ENCODE measurements at places on chromosomes 3 and 15.

DNA sequence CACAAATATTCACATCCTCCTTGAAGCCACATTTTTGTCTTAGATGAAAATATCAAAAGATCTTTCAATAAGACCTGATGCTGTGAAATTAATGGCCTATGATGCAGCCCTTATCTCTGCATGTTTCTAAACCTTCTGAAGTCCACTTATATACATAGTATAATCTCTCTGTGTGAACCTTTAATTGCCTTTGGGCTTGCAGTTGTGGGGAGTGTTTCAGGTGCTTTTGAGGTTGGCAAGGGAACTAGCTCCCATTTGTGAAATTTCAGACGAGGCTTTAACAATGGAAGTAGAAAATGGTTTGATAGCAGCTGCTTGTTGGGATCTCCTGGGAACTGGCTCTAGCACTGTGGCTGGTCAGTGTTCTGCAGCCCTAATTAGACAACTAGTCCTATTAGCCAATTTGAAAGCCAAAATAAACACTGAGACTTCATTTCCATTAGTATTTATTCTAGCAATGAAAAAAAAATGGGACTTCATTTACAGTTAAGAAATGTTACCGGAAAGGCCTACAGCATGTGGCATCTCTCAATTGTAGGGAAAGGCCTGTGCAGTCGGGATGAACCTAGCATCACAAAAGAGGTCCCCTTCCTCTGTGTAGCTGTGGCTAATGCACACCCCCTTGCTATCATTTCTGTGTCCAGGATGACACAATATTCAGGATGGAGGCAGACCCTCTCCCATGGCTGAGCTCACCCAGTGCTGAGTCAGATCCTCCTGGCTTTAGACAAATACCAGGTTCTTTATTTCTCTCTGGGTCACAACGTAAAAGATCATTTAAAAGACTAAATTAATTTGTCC, 140.7 kb upstream of the TRIM42 start:
- no peak for DNase-seq

DNA sequence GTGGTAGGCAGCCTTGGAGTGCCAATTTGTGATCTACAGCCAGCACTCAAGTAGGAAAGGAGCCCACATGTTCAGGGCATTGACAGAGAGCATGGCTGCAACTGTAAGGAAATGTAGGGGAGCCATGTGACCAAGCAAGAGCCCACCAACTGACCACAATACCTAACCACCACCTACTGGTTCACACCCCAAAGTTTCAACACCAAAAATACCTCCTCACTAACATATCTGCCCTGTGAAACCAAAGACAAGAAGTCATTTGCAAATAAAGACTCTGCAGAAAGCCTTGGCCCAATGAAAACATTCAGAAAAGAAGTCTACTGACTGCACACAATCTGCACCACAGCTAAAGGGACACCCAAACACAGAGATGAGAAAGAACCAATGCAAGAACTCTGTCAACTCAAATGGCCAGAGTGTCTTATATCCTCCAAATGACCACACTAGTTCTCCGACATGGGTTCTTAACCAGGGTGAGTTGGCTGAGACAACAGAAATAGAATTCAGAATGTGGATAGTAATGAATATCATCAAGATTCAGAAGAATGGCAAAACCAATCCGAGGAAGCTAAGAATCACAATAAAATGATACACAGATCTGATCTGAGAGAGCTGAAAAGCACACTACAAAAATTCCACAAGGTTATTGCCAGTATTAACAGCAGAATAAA, 40.6 kb downstream of the SLC9C1 start:
- no peak for DNase-seq

DNA sequence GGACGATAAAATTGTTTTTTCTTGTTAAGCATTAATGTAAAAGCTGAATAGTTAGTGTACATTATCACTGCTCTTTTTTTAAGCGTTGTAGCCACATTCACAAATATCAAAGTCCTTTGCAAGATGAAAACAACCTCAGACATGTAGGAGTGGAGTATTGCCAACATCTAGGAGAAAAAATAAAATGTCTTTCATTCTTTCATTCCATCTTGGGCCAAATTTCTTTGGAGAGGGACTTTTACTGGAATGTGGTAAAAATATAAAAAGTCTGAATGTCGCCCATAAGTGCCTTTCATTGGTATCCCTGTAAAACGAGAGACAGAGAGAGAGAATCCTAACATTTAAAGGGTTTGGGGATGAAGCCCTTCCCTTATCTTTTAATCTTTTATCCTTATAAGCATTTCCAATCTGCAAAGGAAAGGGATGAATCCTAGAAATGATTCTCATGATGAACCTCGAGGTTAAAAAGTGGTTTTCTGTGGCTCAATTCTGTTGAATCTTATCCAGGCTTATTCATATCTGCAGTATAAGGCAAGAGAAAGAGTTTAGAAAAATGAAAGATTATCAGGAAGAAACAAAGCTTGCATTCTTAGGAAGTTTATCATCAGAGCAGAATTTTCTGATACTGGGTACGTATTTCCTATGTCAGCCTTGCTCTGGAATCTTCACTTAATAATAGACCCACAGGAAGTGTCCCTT, 1031.7 kb downstream of the MCTP2 start:
- no peak for DNase-seq

DNA sequence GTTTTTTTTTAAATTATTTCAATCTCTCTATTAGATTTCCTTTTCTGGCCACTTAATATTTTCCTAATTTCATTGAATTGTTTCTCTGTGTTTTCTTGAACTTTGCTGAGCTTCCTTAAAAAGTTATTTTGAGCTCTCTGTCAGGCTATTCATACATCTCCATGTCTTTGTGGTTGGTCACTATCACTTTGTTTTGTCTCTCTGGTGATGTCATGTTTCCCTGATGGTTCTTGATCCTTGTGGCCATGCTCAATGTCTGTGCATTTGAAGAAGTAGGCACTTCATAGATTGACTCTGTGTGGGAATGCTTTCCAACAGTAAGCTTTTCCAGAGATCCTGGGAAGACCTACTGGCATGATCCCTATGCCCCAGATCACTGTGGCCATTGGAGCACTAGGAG, 18.6 kb downstream of the CD200R1 start:
- no peak for DNase-seq

- no peak for DNase-seq
These were observed 31.9 kb upstream of the BFSP2 start for GRCh38 chr3:133367956-133368355.

GRCh38 chr3:48275287-48276027, 34.6 kb downstream of the ZNF589 start:
- DNase-seq: no peak

All from hindlimb muscle (tissue), 1 donor.